Metanephros (tissue), 2 donors: ENCODE measurements at places on chromosomes 12 and 14. TPM values are rescaled to one million over a fixed set of nuclear protein-coding genes. Genes with fewer than 3 reads are reported as not detected.

Gene HOXC13
- total RNA-seq, result not detected

Gene IAPP
- not detected for total RNA-seq

Gene AKAP5
- total RNA-seq, result 4.6 TPM

Gene FZD10
- total RNA-seq, result 4.8 TPM

Gene OR4E2
- not detected for total RNA-seq

Gene SYNE3
- total RNA-seq, result 6.0 TPM

Gene E2F7
- 4.6 TPM for total RNA-seq

Gene OASL
- 0.70 TPM for total RNA-seq

Gene DPF3
- 7.2 TPM for total RNA-seq

Gene PROX2
- not detected for total RNA-seq

Gene LRP1-AS
- not detected for total RNA-seq

Gene KRT79
- total RNA-seq, result not detected

Gene TBC1D30
- 9.5 TPM for total RNA-seq

Gene ASB2
- 14.4 TPM for total RNA-seq

Gene ALDH6A1
- total RNA-seq, result 82.3 TPM

Gene GALNT8
- 3.4 TPM for total RNA-seq

Gene SMIM41
- 0.35 TPM for total RNA-seq

Gene SYCP3
- total RNA-seq, result 0.12 TPM

Gene AQP2
- total RNA-seq, result 339 TPM

Gene ABCC9
- total RNA-seq, result 49.5 TPM

Gene CHGA
- 2.6 TPM for total RNA-seq

Gene ACSS3
- 38.7 TPM for total RNA-seq

Gene OR6C76
- not detected for total RNA-seq

Gene OR11H7
- total RNA-seq, result not detected

Gene NTS
- total RNA-seq, result 1.2 TPM

Gene GLIPR1L1
- total RNA-seq, result not detected

Gene BMP4
- 28.6 TPM for total RNA-seq

Gene JPH4
- total RNA-seq, result 6.2 TPM

Gene AQP5
- total RNA-seq, result 3.3 TPM

Gene MON2
- 107 TPM for total RNA-seq

Gene CEBPE
- 1.1 TPM for total RNA-seq

Gene NRDE2
- 22.1 TPM for total RNA-seq

Gene ABHD12B
- not detected for total RNA-seq

Gene FOXM1
- total RNA-seq, result 11.0 TPM

Gene PCED1B
- total RNA-seq, result 3.3 TPM
